HFFc6 (cell line): ENCODE measurements at places on chromosomes 6 and 20. TPM values are rescaled to one million over a fixed set of nuclear protein-coding genes. Genes with fewer than 3 reads are reported as not detected.

SLC17A1 gene
- total RNA-seq = not detected in 3 replicates

BTNL2 gene
- total RNA-seq = not detected in 3 replicates

DNA sequence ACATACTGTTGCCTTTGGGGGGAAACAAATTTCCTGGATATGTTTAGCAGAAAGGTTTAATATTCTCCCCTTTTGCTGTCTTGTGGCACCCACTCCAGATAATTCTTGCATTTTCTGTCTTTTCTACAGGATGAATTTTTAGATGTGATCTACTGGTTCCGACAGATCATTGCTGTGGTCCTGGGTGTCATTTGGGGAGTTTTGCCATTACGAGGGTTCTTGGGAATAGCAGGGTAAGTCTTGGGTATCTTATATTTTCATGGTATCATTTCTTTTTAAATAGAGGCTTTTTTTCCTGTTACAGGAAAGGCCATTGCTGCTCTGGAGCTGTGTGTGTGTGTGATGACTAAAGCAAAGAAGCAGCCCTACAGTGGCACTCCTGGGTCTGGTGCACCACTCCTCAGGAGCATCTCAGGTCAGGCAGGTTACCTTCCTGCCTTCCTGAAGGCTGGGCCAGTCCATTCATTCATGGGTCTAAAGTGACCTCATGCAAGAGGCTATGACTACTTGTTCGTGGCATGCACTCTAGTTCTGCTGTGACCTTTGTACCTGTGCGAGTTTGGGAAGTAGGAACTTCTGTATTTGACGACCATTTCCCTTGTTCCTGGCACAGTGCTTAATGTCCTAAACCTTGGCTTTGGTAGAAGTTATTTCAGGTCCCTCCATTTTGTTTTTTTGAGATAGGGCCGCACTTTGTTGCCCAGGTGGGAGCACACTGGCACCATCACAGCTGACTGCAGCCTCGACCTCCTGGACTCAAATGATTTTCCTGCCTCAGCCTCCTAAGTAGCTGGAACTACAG is 2.2 kb downstream of the RAB5IF start:
- no peak for DNase-seq

DNA sequence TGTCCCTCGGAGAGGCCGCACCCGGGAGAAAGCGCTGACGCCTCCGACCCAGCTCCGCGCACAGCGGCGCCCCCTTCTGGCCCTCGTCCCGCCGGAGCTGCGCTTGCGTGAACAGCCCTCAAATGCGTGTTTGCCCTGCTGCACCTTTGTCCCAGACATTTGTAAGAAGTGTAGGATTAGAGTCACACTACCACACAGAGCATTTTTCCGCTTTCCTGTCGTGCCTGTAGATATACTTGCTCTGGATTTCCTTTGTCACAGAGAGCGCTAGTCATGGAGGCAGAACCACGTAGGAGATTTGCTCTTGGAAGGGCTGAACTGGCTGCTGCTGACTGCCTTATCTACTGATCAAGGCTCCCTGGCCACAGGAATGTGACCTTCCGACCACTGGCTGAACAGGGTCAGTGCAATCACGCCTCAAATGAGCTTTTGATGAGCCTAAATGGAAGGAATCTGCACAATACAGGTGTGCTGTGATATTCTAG is 62.3 kb downstream of the PAX1 start:
- DNase-seq = no peak

DNA sequence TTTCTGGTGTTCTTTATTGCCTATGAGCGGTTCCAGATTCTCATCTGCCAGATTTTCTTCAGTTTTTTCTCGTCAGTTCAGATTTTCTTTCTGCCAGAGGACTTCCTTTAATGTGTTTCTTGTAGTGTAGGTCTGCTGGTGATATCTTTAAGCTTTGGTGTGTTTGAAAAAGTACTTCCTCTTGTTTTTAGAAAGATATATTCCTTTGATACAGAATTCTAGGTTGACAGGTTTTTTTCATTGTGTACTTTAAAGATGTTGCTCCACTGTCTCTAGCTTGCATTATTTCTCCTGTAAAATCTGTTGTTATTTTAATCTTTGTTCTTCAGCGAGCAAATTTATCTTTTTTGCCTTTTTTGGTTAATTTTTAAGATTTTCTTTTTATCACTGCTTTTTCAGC is 36.9 kb downstream of the ASXL1 start:
- DNase-seq = no peak

DNA sequence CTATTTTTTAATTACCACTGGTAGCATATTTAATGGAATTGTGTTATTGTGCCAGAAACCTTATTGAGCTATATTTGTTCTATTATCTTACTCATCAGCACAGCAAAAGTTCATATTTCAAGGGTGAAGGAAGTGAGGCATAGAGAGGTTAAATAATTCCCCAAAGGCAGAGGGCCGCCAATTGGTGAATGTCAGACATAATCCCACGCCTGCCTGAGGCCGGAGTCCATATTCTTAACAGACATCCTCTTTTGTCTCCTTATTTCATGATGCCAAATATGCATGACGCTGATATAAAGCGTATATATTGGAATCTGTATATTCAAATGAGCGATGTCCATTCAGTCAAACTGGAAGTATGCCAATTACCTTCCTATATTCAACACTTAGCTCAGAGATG is 505.0 kb upstream of the SLC35B3 start:
- DNase-seq = no peak

DNA sequence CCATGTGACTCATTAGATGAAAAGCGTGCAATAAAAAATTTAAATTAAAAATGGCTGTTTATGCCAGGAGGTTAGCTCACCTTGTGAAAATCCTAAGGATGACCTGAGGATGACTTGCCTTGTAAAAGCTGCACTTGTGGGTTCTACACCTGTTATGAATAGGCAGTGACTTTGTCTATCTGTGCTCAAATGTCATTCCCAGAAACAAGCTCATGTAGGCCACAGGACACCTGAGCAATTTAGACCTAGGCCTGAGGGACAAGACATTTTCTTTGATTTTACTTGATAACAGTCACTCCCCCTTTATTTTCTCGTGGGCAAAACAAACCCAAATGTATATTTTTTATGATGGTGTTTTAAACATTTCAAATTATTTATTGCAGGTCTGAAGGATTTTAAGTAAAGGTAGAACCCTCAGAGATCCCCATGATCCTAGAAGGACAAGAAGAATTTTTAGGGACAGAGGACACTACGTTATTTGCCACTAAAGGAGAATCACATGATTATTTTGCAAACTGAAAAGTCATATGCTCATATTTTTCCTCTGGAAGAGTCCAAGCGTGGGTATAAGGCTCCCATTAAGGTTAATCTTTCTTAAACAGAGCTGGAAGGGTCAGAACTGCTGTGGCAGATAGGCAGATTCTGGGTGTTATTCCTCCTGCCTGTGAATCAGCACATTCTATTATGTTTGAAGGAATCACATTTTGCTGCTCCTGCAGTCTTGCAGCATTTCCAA is 277.5 kb upstream of the MAN1A1 start:
- DNase-seq = no peak

GRCh38 chr6:31821301-31822035 is 6.1 kb upstream of the HSPA1B start:
- no peak for DNase-seq

FAXC gene
- total RNA-seq = 1.6 to 1.9 TPM (median 1.8 TPM) in 3 replicates
